ENCODE measurements at places on chromosomes 12 and 14.

DNA sequence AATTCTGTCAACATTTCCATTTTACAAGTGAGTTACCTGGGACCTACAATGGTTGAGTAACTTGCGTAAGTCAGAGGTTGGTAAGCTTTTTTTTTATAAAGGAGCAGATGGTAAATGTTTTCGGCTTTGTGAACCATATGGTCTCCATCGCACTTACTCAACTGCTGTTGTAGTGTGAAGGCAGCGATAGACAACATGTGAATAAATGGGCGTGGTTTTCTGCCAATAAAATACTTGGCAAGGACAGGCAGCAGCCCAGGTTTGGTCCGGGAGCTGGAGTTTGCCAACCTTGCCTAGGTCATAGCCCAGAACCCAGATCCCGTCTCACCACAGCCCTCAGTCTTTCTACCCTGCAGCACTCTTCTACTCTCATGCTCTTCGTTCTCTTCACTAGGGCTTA is 6.3 kb downstream of the DDX55 start:
- DNase-seq = no peak

GRCh38 chr12:120394483-120395367 is 25.8 kb upstream of the MSI1 start:
- no peak for DNase-seq

DNA sequence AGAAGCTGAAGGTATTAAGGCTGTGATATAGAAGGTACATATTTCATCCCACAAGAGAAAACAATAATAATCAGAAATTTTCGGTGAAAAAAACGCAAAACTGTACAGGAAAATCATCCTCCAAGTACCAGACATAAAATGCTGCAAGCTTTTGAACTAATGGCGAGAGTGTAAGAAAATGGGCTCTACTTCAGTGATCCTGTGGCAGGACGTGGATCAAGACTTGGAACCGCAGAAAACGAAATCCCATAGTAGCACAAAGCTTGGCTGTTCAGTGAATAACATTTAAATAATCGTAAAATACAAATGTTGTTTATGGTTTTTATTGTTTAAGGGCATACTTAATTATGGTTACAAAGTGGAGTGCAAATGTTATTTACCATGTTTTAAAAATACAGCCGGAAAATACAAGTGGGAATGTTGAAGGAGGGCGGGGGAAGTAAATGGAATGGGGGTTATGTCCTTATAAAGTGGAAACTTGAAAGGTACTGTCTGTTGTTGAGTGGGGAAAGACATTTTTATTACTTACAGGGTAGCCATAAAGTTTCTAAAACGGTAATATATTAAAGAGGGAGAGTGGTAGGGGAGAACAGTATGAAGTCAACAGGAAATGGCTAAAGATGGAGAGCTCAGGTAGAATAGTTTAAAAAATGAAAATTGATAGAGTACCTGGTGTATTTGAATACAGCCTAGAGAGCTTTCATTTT is 1.1 kb downstream of the SMIM10L1 start:
- no peak for DNase-seq

DNA sequence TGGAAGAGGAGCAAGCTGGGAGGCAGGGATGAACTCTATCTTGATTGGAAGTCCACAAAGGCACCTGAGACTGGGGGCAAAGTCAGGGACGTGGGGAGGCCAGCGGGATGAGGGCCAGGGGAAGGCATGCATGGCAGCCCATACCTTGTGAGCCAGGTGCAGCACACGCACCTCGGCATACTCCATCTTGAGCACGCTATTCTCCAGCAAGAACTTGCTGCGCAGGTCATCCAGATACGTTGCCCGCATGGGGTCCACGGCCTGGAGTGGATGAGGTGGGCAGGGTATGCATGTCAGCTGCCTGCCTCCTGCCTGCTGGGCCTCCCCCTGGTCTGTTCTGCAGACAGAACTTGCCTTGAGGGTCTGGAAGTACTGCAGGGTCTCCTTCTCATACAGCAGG is 3.9 kb downstream of the RABGGTA start:
- DNase-seq = no peak

GRCh38 chr14:51444353-51445000 is 204.4 kb downstream of the TMX1 start:
- no peak for DNase-seq

DNA sequence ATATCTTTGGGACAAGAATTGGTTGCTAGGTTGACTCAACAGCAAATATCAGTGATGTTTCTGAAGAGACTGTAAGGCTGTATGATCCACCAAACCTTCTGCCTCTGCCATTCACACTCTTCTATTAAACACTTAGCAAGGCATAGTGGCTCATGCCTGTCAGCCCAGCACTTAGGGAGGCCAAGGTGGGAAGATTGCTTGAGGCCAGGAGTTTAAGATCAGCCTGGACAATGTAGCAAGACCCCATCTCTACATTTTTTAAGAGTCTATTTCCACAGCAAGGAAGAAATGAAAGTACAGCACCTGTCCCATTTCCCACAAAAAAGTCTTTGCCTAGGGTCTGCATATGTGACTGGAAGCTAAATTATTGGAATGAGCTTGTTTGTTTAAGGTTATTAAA is 7.8 kb downstream of the ARG2 start:
- no peak for DNase-seq

DNA sequence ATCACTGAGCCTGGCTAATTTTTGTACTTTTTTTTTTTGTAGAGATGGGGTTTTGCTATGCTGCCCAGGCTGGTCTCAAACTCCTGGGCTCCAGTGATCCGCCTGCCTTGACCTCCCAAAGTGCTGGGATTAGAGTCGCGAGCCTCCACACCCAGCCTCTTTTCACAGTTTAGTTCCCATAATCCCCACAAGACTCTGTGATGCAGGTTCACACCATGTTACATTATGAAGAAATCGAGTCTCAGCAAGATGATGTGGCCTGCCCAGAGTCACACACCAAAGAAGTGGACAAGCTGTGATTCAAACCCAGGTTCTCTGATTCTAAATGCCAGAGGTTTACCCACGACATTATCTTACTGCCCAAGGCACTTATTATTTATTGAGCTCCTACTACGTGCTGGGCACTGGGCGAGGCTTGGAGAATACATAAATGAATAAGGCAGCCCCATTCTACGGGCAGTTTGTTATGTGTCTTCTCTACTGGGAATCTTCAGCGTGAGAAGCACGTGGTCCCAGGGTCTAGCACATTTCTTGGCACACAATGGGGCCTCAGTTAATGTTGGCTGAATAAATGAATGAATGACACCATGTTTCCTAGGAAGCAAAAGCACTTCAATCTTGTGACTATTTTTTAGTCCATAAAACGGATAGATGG is 23.5 kb upstream of the OASL start:
- no peak for DNase-seq

All from stimulated activated CD8-positive, alpha-beta memory T cell treated with anti-CD3 and anti-CD28 coated beads, Interleukin-12 subunit alpha, Interleukin-12 subunit beta, amount 100 ng/mL, for 4 hours (primary cell).